ENCODE measurements at places on chromosomes 6 and 20.

GRCh38 chr6:156508923-156509322, 268.3 kb upstream of the ARID1B start:
- no peak for ATAC-seq

GRCh38 chr6:79404677-79405076, 132.6 kb downstream of the LCA5 start:
- no peak for ATAC-seq

DNA sequence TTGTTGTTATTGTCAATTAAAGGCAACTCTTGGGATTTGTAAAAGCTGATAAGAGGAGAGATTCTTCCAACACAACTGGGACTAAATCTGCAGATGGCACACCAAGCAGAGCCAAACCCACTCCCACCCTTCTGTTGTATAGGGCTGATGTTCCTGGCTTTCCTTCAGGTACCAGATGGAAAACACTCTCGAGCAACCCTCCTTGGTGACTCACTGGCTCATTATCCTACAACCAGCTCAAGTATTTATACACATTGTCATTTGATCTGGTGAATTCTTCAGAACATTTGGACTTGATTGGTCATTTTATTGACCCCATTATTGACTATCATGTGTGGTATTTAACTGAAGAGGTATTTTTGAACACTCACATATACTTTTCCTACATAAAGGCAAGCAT, 190.3 kb upstream of the PCSK2 start:
- no peak for ATAC-seq

GRCh38 chr6:36566418-36566905, 19.2 kb upstream of the STK38 start:
- no peak for ATAC-seq

GRCh38 chr6:117540670-117541069, 58.2 kb downstream of the DCBLD1 start:
- peak; percentile 91 for ATAC-seq

DNA sequence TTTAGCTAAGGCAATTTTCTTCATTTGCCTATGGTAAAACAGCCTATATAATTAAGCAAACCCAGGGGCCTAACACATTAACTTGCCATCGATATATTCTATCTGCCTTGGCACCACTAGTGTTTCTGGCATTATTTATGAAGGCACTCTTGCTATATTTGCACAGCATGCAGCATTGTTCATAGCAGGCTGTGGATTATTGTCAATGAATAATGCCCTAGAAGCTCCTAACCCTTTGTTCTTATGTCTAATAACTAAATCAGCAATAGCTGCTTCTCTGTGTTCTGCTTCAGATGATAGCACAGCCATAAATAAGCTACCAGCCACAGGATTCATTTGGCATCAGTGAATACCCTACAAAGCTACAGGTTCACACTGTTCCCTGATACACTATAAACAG, 254.8 kb upstream of the STXBP5 start:
- no peak for ATAC-seq

DNA sequence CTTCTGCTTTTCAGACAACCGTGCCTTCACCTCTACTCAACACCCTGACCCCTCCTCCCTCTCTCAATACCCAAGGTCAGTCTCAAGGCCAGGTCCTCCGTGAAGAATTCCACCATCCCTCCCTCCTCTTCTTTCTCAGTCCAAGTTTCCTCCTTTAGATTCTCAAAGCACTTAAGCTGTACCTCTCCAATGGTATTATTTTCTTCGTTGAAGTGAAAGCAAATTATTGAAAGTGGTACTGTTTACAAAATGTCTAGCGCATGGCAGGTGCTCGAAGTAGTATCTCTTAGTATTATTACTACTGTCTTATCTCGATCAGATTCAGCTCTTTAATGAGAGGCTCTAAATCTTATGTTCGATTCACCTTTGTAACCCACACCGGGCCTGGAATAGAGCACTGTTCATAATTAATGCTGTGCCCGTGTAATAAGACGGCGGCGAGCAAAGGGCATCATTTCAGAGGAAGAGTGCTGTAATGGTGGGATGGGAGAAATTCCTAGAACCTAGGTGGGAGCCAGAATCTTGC, 593 bp upstream of the RALGAPB start:
- no peak for ATAC-seq

DNA sequence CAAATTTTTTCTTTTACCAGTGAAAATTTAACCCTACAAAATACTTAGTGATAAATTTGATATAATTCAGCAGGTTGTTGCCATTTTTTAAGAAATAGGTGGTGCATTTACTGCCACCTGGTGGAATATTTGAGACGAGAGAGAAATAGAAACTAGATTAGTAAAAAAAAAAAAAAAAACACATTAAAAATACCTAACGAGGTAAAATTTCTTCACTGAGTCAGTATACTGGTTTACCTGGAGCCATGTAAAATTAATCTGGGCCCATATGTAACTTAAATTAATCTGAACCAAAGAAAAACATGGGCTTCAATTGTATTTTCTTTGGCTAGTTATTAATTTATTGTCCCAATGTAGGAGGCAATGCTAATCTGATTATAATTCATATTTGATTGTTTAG, 520.8 kb downstream of the EPM2A start:
- no peak for ATAC-seq

- no peak for ATAC-seq
Measured at GRCh38 chr6:57301757-57302156, 15.7 kb upstream of the PRIM2 start.

- no peak for ATAC-seq
Measured at GRCh38 chr6:28618898-28619555, 93.3 kb downstream of the GPX5 start.

- no peak for ATAC-seq
Measured at GRCh38 chr6:45021676-45022075, 306.5 kb upstream of the RUNX2 start.

GRCh38 chr6:53919881-53920360, 125.1 kb downstream of the LRRC1 start:
- no peak for ATAC-seq

DNA sequence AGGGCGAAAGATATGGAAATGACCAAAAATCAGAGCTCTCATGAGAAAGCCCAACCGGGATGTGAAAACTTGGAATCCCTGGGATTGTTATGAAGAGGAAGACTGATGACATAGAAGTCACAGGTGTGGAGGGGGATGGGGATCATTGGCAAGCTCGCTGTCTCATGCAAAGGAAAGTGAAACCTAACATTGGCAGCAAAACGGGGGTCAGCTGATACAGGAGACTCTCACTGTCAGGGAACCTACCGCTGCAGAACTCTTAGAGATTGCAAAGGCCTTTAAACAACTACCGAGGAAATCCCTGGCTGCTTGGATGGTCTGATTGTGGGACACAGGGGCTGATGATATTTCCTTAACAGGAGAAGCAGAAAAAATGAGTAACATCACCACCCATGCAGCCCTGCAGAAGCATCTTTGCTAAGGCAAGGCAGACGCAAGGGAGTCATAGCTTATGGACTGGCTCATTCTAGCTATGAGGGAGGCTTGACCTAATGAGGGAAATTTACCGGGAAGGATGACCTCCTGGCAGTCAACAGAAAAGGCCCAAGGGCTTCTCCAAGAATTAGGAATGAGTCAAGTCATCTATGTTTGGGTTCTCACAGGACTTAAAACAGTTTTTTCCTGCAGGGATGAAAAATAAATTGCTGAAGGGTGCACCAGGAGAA, 7.0 kb downstream of the MUC21 start:
- peak; percentile 32 for ATAC-seq

GRCh38 chr6:31690231-31691077, 9.6 kb upstream of the LY6G5C start:
- ATAC-seq: no peak

- ATAC-seq: peak; percentile 53
Measured at GRCh38 chr6:16698997-16699868, 62.0 kb downstream of the ATXN1 start.

- ATAC-seq: no peak
Measured at GRCh38 chr6:26613689-26614683, 17.2 kb downstream of the ABT1 start.

GRCh38 chr6:118401325-118401975, 146.6 kb upstream of the PLN start:
- ATAC-seq: no peak

- no peak for ATAC-seq
Measured at GRCh38 chr20:3237958-3238615, 903 bp downstream of the SLC4A11 start.

DNA sequence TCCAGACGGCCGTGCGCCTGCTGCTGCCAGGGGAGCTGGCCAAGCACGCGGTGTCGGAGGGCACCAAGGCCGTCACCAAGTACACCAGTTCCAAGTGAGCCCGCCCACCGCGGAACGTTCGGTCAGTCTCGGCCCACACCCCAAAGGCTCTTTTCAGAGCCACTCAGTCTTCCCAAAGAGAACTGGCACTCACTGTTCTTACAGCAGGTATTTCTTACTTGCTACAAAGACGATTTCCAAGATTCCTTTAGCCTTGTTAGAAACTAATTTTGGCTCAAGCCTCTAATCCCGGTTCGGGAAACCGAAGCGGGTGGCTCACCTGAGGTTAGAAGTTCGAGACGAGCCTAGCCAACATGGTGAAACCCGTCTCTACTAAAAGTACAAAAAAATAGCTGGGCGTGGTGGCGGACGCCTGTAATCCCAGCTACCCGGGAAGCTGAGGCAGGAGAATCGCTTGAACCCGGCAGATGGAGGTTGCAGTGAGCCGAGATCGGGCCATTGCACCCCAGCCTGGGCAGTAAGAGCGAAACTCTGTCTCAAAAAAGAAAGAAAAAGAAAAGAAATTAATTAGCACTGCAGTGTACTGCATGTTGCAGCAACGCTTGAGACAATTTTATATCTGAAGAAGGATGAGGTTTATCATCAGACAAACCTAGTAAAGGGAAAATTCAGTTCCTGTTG, 73.1 kb downstream of the OR2B2 start:
- peak; percentile 18 for ATAC-seq

GRCh38 chr20:10521836-10522235, 86.7 kb downstream of the SLX4IP start:
- no peak for ATAC-seq

- ATAC-seq: no peak
Measured at GRCh38 chr6:8180327-8181159, 78.2 kb upstream of the EEF1E1 start.

DNA sequence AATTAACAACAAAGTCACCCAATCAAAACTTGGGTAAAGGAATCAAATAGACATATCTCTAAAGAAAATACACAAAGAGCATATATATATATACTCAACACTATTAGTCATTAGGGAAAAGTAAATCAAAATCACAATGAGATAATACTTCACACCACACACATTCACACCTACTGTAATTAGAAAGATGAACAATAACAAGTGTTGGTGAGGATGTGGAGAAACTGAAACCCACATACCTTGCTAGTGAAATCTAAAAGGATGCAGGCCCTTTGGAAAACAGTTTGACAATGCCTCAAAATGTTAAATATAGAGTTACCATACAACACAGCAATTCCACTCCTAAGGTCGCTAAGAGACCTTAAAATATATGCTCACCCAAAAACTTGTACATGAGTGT, 177.1 kb downstream of the ANKRD60 start:
- ATAC-seq: no peak

DNA sequence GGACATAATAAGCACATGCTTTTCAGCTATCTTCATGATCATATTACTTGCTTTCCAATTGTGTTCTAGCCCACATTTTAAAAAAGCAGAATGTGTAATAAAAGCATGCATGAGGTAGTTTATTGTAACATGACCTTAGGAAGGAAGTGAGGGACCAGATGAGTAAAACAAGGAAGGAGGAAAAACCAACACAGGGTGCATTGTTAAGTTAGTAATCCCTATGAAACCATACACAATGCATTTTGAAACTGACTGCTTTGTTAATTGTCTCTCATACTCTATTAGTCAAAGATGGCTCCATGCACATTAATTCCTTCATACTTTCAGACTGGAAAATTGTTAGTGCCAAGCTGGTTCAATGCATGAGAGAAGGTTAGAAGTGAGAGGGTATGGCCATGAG, 37.7 kb upstream of the CENPW start:
- ATAC-seq: peak; percentile 90

GRCh38 chr6:134178161-134179044, 126.0 kb upstream of the SLC2A12 start:
- ATAC-seq: peak; percentile 38

DNA sequence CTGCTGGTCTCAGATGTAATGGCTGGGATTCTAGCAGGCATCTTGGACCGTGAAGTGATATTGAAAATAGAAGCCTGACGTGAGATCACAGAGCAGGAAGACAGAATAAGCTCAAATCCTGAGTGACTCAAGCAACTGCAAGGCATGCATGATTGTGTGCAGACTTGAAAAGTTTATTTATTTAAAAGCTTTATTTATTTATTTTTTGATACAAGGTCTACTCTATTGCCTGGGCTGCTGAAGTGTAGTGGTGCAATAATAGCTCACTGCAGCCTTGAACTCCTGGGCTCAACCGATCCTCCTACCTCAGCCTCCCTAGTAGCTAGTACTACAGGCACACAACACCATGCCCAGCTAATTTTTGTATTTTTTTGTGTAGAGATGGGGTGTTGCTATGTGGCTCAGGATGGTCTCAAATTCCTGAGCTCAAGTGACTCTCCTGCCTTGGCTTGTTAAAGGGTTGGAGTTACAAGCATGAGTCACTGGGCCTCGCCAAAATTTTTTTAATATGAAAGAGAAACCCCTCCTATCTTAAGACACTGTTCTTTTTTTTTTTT, 40.1 kb upstream of the RNF144B start:
- ATAC-seq: peak; percentile 50

GRCh38 chr6:36729161-36729524, 31.5 kb downstream of the RAB44 start:
- ATAC-seq: no peak

DNA sequence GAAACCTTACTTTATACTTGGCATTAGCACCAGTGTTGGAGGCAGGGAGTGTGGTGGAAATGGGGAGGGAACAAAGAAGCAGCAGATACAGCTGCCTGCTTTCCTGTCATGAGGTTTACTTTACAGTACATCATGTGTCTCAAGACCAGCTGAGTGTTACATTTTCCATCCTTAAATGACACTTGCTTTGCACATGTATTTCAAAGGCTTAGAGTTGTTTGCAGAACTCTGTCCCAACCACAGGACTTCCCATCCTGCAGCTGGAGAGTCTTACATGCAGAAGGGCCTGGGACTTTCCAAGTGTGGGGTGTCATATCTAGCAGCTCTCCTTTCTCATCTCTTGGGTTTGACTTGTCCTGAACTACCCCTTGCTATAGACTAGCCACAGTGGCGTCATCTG, 395.9 kb downstream of the DHX35 start:
- peak; percentile 42 for ATAC-seq

DNA sequence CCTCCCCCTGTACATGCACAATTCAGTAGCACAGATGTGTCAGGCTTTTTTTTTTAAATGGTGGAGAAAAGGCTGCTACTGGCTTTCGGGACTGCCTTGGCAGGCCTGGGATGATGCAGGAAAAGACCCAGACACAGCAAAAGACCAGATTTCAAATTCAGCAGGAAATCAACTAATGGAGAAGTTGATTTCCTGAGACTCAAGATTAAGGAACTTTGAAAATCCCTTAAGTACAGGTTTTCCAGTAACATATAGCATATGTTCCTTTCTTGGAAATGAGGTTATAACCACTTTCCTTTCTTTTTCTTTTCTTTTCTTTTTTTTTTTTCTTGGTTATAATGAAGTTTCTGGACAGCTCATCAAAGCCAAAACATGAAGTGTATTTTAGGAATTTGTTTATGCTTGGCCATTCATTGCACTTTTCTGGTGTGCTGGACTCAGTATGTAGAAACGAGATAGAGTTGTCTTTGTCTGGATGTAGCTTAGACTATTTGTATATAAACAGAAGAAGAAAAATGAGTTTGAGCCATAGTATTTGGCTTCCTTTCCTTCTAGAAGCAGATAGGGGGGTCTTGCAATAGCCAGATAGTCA, 119.4 kb downstream of the SASH1 start:
- ATAC-seq: no peak
